NCI-H510A treated with DMSO at 0.1 percent for 48 hours (cell line): ENCODE measurements at places on chromosomes 2 and 18.
A peak's percentile ranks its signal among the peaks of the same experiment; 100 is the strongest.

DNA sequence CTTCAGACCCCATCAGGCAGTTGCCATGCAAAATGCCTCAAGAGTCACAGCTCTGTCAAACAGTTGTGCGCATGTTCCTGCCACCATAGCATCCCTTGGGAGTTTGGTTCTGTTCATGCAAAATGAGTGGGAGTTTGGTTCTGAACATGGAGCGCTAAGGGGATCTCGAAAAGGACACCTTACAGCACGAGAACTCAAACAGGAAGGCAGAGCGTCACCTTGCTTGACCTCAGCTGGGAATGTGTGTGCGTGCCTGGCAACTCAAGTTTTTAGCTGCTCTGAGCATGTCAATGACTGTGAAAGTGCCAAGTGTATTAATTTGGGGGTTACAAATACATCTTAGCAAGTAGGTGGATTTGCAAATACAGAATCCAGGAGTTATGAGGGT is 16.6 kb downstream of the MALL start:
- DNase-seq, result no peak

- peak; percentile 1 for DNase-seq
Observed at GRCh38 chr2:152861349-152861942, 143.0 kb downstream of the ARL6IP6 start.

GRCh38 chr2:102801858-102802699 is 40.2 kb downstream of the TMEM182 start:
- DNase-seq, result no peak

DNA sequence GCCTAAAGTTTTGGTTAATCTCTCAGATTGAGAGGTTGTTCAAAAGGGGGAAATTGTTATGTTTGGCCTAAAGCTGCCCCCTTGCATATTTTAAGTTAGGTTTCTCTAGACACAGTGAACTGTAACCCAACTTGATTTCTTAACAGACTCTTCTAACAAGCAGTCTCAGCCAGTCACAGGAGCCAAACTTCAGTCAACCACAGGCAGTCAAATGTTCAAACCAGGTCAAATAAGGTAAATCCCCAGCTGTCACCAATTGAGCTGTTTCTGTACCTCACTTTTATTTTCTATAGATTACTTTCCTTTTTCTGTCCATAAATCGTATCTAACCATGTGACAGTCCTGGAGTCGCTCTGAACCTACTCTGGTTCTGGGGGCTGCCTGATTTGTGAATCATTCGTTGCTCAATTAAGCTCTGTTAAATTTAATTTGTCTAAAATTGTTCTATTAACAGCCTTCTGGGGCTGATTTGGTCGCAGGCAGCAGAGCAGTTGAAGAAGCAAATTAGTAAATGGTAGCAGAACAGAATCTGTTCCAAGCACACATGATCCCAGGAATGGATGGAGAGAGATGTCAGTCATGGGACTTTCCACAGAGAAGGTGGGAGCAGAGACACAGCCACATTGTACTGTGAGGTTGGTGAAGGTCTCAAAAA is 16.4 kb upstream of the NFU1 start:
- DNase-seq, result no peak

DNA sequence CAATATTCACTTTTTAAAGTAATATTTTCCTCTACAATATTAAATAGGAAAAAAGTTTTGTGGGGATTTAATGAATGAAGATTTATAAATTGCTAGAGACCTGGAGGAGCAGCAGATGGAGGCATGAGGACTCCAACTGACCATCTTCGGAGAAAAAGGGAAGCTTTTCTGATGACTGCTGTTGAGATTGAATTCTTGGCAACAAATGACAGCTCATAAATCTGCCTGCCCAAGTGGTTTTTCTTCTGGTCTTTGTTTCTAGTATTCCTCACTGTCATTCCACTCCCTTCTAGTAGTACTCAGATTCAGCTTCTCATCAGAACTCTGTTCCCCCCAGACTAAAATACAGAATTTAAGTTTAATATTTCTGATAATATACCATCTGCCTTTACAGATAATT is 157.0 kb downstream of the EML6 start:
- DNase-seq, result no peak

GRCh38 chr2:100407073-100407472 is 10.4 kb downstream of the CHST10 start:
- no peak for DNase-seq

- no peak for DNase-seq
Observed at GRCh38 chr18:23229472-23229871, 94.2 kb downstream of the CABLES1 start.

- no peak for DNase-seq
Observed at GRCh38 chr2:150191349-150191748, 296.1 kb downstream of the RND3 start.

- DNase-seq, result no peak
Observed at GRCh38 chr2:157868993-157869392, 7.1 kb downstream of the ACVR1 start.

GRCh38 chr2:122323927-122324326 is 568.5 kb downstream of the TSN start:
- DNase-seq, result no peak

GRCh38 chr2:38296197-38296780 is 80.8 kb downstream of the ATL2 start:
- DNase-seq, result no peak

DNA sequence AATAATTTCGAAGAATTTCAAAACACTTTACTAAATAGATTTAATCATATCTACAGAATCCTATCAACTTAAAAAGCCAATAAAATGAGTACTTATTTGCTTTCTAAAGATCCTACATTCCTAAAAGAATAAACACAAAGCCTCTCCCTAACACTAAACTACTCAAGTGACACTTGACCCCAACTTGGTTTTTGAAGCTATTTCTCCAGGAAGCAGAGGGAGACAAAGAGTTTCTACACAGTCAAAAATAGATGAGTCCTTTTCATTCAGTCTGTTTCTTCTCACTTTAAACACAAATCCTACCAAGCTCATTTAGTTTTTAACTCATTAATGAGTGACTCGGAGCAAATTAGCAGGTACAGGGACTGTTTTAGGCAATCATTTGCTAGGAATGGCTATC is 2.1 kb downstream of the ATL2 start:
- DNase-seq, result no peak

DNA sequence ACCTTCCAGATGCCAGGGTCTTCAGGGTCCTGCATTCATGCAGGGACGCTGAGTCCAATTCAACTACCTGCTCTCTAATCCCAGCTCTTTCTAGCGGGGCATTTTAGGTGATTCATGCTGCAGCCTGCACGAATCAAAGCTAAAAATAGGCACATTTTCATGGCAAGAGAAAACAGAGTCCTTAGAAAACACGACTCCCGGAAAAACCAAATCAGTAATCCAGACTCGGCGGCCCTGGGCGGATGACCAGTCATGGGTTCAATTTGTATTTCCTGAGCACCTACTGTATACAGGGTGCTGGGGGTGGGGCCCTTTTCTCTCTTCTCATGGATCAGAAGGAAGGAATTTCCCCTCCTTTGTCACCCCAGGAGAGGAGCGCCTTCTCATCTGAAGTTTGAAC is 64.4 kb downstream of the LONRF2 start:
- no peak for DNase-seq

- DNase-seq, result no peak
Observed at GRCh38 chr2:127007652-127008051, 99.3 kb downstream of the BIN1 start.

DNA sequence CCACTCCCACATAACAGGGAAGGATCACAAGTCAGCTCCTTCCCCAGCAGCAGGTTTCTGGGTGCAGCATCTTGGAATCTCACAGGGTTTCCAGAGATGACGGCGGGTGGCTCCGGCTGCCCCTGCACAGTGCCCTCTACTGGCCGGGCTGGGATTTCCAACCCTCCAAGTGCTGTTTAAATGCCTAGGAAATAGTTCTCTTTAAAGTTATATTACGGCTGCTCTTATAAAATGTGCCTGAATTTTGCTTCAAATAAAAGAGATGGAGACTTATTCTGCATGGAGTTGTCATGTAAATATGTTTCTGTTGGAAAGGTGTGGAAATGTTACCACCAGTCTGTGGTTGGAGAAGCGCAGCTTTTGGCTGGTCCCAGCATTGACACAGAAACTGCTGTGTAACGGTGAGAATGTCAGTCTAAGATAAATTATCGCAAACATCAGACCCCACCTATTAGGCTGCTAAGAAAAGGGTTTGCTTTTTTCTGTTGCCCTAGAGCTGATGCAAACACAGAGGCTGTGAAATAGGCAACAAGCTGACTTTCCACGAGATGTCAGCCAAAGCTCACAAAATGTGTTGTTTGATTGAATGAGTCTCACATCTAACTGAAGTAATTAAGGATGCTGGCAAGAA is 3.3 kb upstream of the HJURP start:
- DNase-seq, result no peak

DNA sequence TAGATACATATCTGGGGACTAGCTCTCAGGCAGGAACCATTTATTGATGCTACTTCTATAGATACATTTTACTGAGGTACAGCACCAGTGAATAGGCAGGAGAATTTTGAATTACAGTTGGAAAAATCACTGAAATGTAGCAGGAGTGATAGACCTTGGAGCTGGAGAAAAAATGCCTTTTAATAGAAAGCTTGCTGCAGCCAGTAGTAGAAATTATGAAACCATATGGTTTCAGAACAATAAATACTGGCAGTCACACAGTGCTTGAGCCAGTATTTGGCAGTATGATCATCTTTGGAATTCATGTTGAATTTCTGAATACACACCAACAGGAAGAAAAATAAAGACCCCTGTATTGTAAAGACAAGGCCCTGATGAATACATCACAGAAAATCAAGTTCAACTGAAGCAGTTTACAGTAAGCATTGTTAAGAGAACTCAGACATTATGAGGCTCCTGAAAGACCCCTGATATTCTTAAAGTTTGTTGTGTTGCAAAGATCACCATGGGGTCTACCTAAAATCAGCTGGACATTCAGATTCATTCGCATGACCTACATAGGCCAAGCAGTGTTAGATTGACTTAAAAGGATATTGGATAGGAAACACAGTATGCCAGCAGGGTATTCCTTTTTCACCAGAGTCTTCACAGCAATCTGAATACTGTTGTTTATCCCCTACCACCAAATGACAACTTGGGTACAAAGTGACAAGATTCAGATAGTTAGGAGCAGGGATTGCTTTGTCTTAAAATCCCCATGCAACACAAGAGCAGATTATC is 139.0 kb downstream of the EHBP1 start:
- DNase-seq, result no peak

DNA sequence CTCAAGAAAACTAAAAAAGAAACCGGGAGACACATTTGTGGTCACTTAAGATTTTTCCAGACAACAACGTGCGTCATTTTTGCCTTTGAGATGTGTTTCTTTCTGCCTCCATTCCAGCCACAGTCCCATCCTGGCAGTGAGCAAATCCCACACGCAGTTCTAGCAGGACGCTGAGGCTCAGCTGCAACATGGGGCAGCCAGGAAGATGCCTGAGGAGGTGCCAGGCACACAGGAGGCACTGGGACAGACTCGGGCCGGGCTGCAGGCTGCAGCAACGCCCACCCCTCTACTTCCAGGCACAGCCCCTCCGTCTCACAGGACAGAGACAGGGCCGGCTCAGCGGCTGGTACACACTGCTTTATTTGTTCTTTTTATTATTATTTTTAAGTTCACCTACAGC is 13.1 kb downstream of the KLF11 start:
- DNase-seq, result no peak

DNA sequence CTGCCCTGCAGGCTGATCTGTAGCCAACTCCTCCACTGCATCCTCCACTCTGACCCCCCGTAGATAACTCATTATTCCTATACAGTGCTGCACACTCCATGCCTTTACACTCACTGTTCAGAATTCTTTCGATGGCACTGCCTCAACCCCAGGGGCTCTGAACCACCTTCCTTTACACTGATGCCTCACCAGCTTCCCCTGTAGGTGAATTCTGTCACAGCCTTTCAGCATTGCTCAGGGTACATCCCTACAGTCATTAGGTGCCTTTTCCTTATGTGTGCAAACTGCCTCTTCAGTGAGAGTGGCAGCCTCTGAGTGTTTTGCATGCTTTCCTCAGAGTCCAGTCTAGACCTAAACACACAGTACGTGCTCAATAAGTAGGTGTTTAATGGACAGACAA is 319.4 kb downstream of the LRRTM1 start:
- no peak for DNase-seq

GRCh38 chr2:6823111-6823510 is 42.6 kb downstream of the CMPK2 start:
- DNase-seq, result no peak

GRCh38 chr2:100813527-100813926 is 6.4 kb upstream of the NPAS2 start:
- peak; percentile 25 for DNase-seq

DNA sequence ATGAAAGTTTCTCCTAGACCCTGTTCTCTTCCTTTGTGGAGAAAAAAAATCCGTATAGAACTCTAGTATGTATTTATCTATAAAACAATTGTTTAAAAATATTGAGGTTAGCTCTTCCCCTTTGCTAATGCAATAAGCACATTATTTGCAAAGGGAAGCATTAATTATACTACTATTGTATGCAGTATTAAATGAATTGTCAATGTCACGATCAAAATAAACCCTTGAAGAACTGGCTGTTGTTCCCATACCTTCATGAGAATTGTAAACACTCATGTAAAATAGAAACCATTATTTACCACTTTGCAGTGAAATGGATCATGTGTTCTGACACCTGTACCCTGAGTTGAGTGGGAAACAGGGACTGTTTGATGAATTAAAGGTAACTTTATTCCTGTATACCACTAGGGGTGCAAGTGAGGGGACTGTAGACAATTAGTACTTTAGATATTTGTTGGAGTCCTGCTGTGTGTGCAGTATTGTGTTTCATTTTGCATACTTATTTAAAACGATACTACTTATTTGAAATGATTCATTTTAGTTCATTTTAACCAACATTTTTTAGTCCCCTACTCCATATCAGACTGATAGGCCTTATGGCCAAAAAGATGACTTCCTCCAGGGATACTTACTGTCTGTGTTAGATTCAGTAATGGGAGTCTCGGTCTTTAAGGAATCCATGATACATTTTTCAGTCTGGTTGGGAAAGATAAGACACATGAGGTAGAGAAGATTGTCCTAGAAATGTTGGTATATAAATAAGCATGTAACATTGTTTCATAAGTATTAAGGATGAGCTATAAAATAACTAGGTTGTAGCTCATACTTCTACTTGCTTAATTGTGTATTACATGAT is 7.9 kb downstream of the PKP4 start:
- DNase-seq, result peak; percentile 23

DNA sequence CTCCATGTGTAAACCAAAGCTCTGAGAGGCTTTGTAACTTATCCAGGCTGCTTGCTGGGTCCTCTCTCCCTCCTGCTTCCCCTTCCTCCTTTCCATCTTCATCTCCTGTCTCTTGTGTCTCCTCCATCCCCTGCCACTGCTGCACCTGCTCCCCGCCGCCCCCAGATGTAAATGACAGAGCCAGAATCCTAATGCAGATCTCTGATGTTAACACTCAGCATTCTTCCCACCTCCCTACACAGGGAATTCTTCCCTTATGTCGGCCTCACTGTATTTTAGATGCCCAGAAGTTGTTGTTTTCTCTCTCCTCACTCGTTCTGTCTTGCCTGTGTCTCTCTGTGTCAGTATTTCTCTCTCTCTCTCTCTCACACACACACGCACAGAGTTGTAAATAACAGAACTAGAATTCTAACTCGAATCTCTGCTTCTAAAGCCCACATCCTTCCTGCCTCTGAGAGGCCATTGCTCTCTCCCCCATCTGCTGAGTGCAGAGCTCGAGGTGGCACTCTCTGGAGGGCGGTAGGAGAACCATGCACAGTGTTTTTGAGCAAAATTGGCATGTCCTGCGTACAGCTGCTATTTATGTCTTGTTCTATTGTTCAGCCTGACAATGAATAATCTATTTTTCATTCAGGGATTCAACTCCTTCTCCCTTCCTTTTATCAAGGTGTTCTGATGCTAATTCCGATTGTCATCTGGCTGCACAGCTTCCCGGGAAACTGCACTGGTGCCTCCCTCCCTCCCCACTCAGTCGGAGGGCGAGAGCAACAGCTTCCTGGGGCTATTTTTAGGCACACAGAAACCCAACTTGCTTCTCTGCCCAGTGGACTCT is 219.9 kb downstream of the SH3RF3 start:
- DNase-seq, result peak; percentile 28
